ENCODE measurements at places on chromosomes 6 and 20.
A peak's percentile ranks its signal among the peaks of the same experiment; 100 is the strongest.

- DNase-seq = no peak
Observed at GRCh38 chr6:38514399-38514798, 125.3 kb downstream of the BTBD9 start.

DNA sequence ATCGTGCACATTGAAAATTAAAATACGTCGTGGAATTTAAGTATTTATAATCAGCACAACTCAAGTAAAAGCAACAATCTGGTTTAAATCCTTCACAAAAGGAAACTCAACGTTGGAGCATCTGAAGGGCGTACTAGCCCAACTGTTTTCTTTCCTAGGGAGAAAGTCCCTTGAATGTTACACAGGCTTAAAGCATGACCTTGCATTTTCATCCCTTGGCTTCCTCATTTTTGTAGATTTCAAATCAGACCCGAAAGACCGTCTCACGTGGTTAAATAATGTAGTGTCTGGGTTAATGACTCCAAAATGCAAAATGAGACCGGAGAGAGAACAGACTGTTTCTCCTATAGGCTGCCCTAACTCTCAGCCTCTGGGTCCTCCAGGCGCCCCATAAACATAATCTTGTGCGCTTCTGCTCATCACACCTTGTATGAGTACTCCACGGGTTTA is 249.2 kb upstream of the RREB1 start:
- no peak for DNase-seq

DNA sequence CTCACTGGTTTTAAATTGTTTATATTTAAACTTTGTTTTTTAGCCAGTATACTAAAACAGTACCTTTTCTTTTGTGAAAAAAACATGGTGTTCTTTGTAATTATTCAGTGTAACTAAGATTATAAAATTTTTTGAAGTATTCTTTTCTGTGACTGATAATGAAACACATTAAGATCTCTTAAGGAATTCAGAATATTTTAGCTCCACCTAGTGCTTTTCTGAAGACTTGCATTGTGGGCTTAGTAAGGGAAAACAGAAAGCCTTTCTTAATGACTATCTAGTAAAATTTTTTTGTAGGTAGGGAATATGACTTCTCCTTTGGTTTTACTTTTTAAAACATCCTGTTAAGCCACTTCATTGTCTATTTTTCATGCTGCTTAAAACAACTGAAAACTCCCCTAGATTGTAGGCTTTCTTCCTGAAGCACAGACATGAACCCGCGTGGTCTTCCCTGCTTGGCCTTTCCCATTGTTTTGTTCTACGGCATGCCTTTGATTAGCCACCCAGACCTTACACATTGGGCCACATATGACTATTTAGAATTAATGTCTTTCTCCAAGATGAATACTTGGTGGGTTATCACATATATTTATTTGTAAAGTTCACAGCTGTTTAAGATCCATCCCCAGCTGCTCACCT is 72.1 kb downstream of the AFDN start:
- no peak for DNase-seq

DNA sequence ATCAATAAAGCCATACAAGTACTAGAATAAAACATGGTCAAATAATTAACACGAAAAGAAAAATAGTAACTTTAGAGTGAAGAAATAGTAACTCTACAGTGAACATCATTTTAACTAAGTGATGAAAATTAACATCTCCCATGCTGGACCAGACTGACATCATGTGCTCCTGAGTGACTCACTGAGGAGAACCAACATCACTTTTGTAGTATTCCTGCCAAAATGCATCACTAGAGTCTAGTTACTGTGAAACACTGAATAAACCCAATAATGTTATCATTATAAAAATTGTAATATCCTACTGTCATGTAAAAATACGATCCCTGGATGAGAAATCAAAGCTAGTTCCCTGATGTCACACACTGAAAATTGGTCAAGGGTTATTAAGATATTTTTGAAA is 361.3 kb downstream of the CD109 start:
- DNase-seq = no peak

- no peak for DNase-seq
Observed at GRCh38 chr6:157868835-157869234, 45.8 kb downstream of the SNX9 start.

- DNase-seq = no peak
Observed at GRCh38 chr6:133101790-133102189, 139.4 kb upstream of the EYA4 start.

- DNase-seq = peak; percentile 67
Observed at GRCh38 chr6:41901882-41902519, 6.8 kb upstream of the USP49 start.

- DNase-seq = no peak
Observed at GRCh38 chr20:43263226-43263625, 73.5 kb upstream of the PTPRT start.

DNA sequence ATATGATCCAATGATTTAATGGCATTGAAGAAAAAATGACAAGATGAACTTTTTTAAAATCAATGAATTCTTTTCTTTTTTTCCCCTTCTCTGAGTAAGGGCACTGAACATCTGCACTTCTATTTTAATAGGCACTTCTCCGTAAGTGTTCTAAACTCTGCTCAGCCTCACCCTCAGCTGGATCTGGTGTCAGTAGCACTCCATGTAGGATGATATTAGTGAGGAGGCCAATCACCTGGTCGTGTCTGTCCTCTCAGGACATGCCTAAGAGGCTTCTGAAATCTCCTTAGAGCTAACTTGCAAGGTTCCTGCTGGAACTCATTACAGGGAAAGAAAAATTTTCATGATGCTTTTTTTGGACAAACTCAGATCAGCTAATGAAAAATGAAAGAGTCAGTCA is 148.6 kb upstream of the MLIP start:
- DNase-seq = no peak

GRCh38 chr6:131600716-131601115 is 27.3 kb downstream of the MED23 start:
- no peak for DNase-seq

GRCh38 chr6:133532908-133533307 is 291.8 kb downstream of the EYA4 start:
- DNase-seq = no peak

- no peak for DNase-seq
Observed at GRCh38 chr6:75503291-75503690, 9.7 kb upstream of the FILIP1 start.

DNA sequence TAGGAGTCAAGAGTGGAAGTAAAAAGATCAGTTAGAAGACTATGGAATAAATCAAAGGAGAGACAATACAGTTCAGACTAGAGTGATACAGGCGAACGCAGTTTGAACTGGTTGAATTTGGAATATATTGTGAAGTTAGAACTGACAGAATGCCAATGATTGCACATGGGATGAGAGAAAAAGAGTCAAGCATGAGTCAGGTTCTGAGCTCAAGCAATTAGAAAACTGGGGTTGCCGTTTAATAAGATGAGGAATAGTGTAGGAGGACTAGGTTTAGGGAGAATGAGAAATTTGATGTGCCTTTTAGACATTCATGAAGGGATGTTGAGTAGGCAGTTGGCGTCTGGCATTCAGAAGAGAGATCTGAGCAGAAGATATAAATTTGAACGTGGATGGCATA is 8.0 kb downstream of the RNF217 start:
- DNase-seq = no peak

- no peak for DNase-seq
Observed at GRCh38 chr20:47429409-47429808, 72.3 kb upstream of the NCOA3 start.

DNA sequence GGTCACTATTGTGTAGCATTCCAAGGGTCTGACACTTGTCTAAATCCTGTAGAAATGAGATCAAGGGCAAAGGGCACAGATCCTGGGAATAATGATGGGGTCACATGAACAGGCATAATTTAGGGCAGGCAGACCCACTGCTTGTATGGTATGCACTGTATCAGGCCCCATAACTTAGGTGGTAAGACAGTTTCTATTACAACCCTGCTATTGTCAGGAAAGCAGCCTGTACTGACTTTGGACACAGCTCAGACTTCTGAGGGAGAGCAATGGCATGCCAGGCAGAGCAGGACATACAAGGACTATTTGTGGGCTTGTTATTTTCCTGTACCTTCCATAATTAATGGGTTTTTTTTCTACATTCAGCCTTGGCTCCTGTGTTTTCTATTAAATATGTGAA is 286.8 kb downstream of the PKHD1 start:
- DNase-seq = no peak

GRCh38 chr6:151392427-151392826 is 1.1 kb upstream of the ZBTB2 start:
- DNase-seq = no peak

DNA sequence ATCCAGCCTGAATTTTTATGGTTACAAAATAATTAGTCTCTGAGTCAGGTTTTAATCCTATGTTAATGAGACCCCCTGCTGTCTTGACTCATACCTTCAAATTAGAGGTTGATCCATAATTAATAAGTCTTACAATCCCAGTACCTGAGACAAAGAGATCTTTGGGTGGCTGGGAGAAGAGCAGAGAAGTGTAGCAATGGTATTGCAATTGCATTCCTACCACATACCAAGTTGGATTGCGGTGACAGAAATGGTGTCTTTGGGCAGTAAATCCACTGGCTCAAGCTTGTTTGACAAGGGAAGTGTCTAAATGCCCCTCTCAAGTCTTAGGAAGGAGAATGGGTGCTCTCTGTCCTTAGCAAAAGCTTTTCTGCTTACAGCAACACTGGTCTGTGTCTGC is 150.4 kb downstream of the BTBD3 start:
- no peak for DNase-seq

- no peak for DNase-seq
Observed at GRCh38 chr6:157265635-157266034, 57.7 kb downstream of the TMEM242 start.

GRCh38 chr6:48073976-48074767 is 36.8 kb downstream of the PTCHD4 start:
- DNase-seq = no peak

DNA sequence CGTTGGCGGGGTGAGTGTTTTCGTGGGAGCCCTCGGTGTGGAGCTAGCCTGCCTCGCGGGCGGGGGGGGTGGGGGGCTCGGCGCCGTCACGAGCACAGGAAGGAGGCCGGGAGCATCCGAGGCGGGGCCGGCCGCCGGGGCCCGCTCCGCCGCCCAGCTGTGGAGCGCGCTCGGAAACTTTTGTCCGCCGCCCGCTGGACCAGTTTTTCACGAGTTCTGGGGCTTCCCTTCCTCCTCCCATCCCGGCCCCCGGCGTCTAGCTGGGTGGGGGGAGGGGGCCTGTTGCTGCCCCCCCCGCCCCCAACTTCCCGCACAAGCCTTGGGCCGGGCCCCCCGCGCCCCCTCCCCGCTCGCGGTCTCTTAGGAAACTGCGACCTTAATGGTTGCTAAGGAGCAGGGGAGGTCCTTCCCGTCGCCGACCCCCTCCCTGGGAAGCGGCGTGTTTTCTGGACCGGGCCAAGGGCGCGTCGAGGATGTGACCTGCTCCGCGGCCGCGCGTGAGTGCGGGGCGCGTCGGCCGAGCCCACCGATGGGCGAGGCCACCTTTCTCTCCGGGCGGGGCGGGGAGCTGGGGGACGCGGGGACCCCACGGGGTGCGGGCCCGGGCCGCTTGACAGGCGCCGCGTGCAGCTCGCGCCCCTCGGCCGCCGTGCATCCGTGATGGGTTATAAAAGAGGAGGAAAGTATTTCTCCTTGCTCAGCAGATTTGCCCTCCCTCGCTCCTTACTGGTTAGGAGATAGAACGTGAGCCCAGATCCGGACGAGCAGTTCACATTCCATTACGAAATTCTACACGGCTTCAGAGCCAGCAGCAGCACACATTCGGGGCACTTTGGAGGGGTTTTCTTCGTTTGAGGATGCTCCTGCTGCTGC is 1.4 kb downstream of the RREB1 start:
- peak; percentile 45 for DNase-seq

- no peak for DNase-seq
Observed at GRCh38 chr6:142482249-142482648, 180.4 kb downstream of the ADGRG6 start.

GRCh38 chr20:14336686-14337085 is 726 bp downstream of the FLRT3 start:
- DNase-seq = no peak

- no peak for DNase-seq
Observed at GRCh38 chr20:26205350-26205749, 508.7 kb upstream of the ZNF337 start.

DNA sequence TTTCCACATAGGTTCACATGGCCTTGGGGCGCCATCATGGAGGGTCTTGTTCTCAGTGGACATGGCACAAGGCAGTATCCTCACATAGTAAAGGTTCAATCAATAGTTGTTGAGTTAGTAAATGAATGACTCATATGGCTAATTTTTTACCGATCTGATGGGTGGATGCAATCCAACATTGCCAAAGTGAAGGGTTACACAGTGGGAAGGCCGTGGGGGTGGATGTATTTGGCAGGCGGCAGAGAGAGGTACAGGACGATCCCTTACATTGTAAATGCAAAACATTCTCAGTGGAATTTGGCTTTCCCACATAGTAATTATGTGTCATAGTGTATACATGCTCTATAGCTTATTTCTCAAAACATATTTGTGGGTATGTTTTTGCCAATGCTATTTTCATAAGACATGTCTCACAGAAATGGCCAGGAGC is 21.0 kb upstream of the PDE7B start:
- no peak for DNase-seq

- DNase-seq = peak; percentile 52
Observed at GRCh38 chr20:34536798-34537394, 20.7 kb downstream of the DYNLRB1 start.

DNA sequence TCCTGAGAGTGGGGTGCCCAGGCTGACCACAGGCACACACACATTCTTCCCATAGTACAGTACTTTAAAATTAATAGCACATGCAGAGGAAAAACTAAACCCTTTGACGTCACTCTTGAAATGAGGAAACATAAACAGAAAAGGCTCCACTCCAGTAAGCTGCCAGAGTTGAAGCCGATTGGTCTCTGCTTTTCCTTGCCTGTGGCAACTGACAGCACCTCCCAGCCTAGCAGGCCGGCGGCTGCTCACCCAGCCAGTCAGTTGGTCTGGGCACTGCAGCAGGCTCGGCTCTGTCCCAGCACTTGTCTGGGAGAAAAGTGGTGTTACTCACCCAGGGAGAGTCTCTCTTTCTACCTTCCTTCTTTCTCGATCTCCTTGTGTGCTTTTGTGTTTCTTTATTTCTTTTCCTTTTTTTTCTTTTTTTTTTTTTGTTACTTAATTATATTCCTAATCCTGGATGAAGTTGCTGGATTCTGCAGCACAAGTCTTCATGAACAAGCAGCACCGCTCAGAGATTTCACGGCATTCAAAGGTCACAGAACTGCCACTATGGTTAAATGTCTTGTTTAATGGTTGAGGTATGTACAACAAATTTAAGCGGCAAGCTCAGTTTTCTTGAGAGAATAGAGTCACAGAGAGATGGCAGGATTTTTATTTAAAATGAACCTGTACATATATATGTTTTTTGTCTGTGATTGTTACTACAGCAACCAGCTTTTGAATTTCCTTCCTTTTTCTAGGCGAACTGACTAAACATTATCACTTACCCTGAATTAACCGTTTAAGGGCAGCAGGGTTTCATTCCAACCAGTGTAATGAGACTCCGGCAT is at the start of gene PDE7B:
TSS of gene PDE7B (plus strand) at position 260 of the 830 bp plus-strand sequence.
- peak; percentile 22 for DNase-seq

GRCh38 chr6:93584300-93584699 is 164.9 kb upstream of the EPHA7 start:
- DNase-seq = no peak

DNA sequence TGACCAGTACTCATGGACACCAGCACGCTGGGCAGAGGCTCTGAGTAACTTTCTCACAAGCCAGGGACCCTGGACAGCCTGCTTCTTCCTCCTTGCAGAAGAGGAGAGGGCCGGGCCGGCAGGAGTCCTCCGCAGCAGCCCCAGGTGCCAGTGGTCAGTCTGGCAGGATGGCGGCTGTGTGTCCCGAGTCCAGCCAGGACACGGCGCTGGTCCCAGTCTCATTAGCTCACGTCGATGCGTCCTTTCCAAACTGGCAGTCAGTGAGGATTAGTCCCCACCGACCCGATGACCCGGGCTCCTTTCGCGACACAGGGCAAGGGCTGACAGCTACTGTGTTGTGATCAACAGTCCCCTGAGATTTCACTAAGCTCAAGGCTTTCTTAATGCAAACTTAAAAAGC is 267.0 kb downstream of the TAF4 start:
- DNase-seq = no peak
